H1 (cell line): ENCODE measurements at places on chromosomes 5 and 9.

- no peaks in the 10 kb centered on the region for H3K36me3 ChIP-seq
- DNase-seq, result peak; percentile 25
- no peaks in the 10 kb centered on the region for H3K27me3 ChIP-seq
- H3K4me1 ChIP-seq, result no peaks in the 10 kb centered on the region; the same call in none of the 2 replicates
- peak overlapping the region; percentile 97 for H3K27ac ChIP-seq
Observed at GRCh38 chr9:33817327-33818166, 587 bp downstream of the UBE2R2 start.

- peaks cover 10% of the 10 kb centered on the region for H3K4me1 ChIP-seq
- DNase-seq, result no peak
- H3K36me3 ChIP-seq, result no peaks in the 10 kb centered on the region
- H3K4me3 ChIP-seq, result peak overlapping the region; percentile 96
- H3K27me3 ChIP-seq, result no peaks in the 10 kb centered on the region
Observed at GRCh38 chr9:128552744-128553440, 505 bp downstream of the SPTAN1 start.

- peaks cover 7% of the 10 kb centered on the region; the same call in 1 of the 2 replicates for H3K36me3 ChIP-seq
- peaks cover 45% of the 10 kb centered on the region for H3K4me1 ChIP-seq
- H3K27me3 ChIP-seq, result no peaks in the 10 kb centered on the region
- H3K4me3 ChIP-seq, result peak overlapping the region; percentile 24; the same call in 1 of the 2 replicates
Observed at GRCh38 chr9:106878081-106878837, 15.3 kb downstream of the ZNF462 start.

- no peaks in the 10 kb centered on the region for H3K4me1 ChIP-seq
- H3K27me3 ChIP-seq, result no peaks in the 10 kb centered on the region
- no peak overlapping the region for H3K4me3 ChIP-seq
- no peak for DNase-seq
- no peak overlapping the region for H3K27ac ChIP-seq
- H3K36me3 ChIP-seq, result peaks cover 7% of the 10 kb centered on the region; the same call in 1 of the 2 replicates
Observed at GRCh38 chr9:121756474-121757280, 105.2 kb downstream of the DAB2IP start.

DNA sequence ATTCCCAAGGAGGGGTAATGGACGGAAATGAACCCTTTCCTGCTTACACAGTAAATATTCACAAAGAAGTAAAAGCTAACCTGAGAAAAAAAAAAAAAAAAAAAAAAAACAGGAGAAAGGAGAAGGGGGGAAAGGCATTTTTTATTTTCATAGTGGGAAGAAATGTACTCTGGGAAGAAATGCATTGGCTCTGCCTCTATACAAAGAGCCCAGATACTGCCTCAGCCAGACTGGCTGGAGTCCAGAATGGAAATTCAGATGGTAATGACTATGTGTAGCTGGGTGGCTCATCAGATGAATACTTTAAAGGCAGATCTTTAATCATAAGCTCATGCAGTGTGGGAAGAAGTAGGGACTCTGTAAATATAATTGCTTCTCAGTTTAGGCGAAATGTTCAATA, 124.9 kb upstream of the ZNF608 start:
- no peak overlapping the region for H3K4me3 ChIP-seq
- no peak for DNase-seq
- peaks cover 8% of the 10 kb centered on the region; the same call in 1 of the 2 replicates for H3K4me1 ChIP-seq
- no peaks in the 10 kb centered on the region for H3K27me3 ChIP-seq

- no peak overlapping the region for H3K27ac ChIP-seq
- no peak for DNase-seq
- no peak overlapping the region for H3K4me3 ChIP-seq
Observed at GRCh38 chr5:39945870-39946269, 521.1 kb upstream of the DAB2 start.

GRCh38 chr9:79012561-79012960, 559.2 kb upstream of the TLE4 start:
- no peak overlapping the region for H3K4me3 ChIP-seq
- DNase-seq, result no peak
- H3K36me3 ChIP-seq, result no peaks in the 10 kb centered on the region
- H3K4me1 ChIP-seq, result peaks cover 3% of the 10 kb centered on the region
- no peaks in the 10 kb centered on the region for H3K27me3 ChIP-seq

- H3K4me1 ChIP-seq, result no peaks in the 10 kb centered on the region
- no peaks in the 10 kb centered on the region for H3K27me3 ChIP-seq
Observed at GRCh38 chr5:80370390-80370789, 37.5 kb upstream of the ZFYVE16 start.

- H3K36me3 ChIP-seq, result no peaks in the 10 kb centered on the region
- no peak overlapping the region for H3K4me3 ChIP-seq
- DNase-seq, result peak; percentile 22
- H3K27ac ChIP-seq, result no peak overlapping the region
- H3K4me1 ChIP-seq, result no peaks in the 10 kb centered on the region
Observed at GRCh38 chr9:135048758-135049444, 38.6 kb upstream of the OLFM1 start.

- H3K36me3 ChIP-seq, result no peaks in the 10 kb centered on the region
- H3K27me3 ChIP-seq, result no peaks in the 10 kb centered on the region
- H3K4me1 ChIP-seq, result 0 out of 2 replicates have a peak, but pooled peaks cover 2% of the 10 kb centered on the region
- H3K4me3 ChIP-seq, result no peak overlapping the region
- DNase-seq, result peak; percentile 77
- no peak overlapping the region for H3K27ac ChIP-seq
Observed at GRCh38 chr5:171484460-171484899, 65.0 kb downstream of the FGF18 start.

DNA sequence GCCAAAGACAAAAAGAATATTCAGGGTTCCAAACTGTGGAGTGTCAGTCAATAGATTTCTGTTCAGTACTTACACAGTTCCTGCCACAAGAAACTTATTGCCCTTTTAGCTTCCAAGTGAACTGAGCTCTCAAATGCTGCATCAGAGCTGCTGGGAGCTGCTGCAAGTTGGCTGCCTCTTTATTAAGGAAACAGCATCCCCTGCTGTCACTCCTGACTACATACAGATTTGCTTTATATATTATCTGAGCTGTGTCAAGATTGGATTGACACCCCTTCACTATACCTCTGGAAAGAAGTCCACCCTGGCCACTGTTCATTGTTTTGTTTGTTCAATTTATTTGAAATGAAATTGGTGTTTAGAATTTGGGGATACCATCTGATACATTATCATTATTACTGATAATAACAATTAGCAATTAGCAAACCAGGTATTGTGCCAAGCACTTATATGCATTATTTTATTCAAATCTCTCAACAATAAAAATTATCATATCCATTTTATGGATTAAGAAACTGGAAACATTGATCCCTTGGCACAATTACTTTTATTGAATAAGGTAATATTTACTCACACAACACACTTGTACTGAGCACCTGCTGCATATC, 16.4 kb upstream of the C5orf58 start:
- H3K4me1 ChIP-seq, result peaks cover 6% of the 10 kb centered on the region
- DNase-seq, result no peak
- peaks cover 2% of the 10 kb centered on the region; the same call in 1 of the 2 replicates for H3K27me3 ChIP-seq
- H3K4me3 ChIP-seq, result no peak overlapping the region
